ENCODE measurements at places on chromosomes 11 and 22. TPM values are rescaled to one million over a fixed set of nuclear protein-coding genes. Genes with fewer than 3 reads are reported as not detected.

The CELSR1 gene
- total RNA-seq: 2.5 TPM

The KCNC1 gene
- total RNA-seq: not detected

The GGTLC3 gene
- total RNA-seq: not detected

The OSM gene
- total RNA-seq: 0.57 TPM

The LDLRAD3 gene
- total RNA-seq: 8.7 TPM

The GAS2 gene
- 1.4 TPM for total RNA-seq

The KRTAP5-10 gene
- not detected for total RNA-seq

The ASCL3 gene
- not detected for total RNA-seq

The PANX2 gene
- total RNA-seq: 0.71 TPM

The CCDC87 gene
- 0.45 TPM for total RNA-seq

The C11orf86 gene
- total RNA-seq: not detected

The CLNS1A gene
- 78.0 TPM for total RNA-seq

The CACNA1I gene
- under 0.01 TPM for total RNA-seq

- DNase-seq: no peak
- H3K27ac ChIP-seq: no peak overlapping the region
- peaks cover 49% of the 10 kb centered on the region for H3K27me3 ChIP-seq
- no peak overlapping the region for H3K4me3 ChIP-seq
- no peaks in the 10 kb centered on the region for H3K4me1 ChIP-seq
Observed at GRCh38 chr22:36753916-36754315, 22.0 kb downstream of the IFT27 start.

DNA sequence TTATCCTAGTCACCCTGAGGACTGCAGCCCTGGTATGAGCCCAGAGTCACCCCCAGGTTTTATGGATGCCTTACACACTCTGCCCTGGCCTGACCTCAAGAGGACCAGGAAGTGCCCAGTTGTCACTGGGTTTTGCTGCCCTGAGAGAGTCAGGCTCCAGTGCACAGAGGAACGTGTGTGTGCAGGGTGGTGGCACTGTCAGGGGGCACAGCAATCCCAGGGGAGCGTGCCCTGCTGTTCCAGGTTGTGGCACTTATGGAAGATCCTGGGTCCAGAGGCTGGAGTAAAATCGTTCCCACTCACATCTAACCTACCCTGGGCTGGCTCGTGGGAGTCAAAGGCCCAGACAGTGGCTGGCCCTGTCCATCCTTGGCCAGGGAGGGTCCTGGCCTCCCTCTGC lies 7.6 kb downstream of the APOBEC3A start:
- no peak for DNase-seq
- no peak overlapping the region for H3K4me3 ChIP-seq
- peaks cover 13% of the 10 kb centered on the region for H3K27me3 ChIP-seq

- no peaks in the 10 kb centered on the region for H3K27me3 ChIP-seq
- DNase-seq: no peak
Observed at GRCh38 chr11:88434333-88434976, 96.9 kb upstream of the CTSC start.

DNA sequence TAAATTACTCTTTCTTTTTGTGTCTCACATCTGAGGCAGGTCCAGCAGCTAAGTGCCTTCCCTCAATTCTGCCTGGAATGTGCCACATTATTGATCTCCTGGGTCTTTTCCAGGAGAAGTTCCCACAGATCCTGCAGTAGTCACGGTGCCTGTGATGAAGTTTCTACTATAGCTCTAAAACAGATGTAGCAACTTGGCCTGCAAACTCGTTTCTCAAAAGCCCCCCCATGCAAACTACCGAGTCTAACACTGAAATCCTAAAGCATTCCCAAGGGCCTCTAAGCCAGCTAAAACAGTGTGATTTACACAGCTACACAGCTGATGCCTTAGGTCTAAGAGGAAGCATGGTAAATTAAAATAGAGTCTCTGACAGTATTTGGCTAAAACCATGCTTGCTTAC lies 54.3 kb downstream of the DDI1 start:
- H3K4me3 ChIP-seq: no peak overlapping the region
- no peaks in the 10 kb centered on the region for H3K27me3 ChIP-seq

- no peak for DNase-seq
- H3K27me3 ChIP-seq: no peaks in the 10 kb centered on the region
- peaks cover 85% of the 10 kb centered on the region for H3K36me3 ChIP-seq
- H3K4me3 ChIP-seq: no peak overlapping the region
- H3K4me1 ChIP-seq: no peaks in the 10 kb centered on the region
- H3K27ac ChIP-seq: no peak overlapping the region
Observed at GRCh38 chr11:133903875-133904817, 52.6 kb downstream of the IGSF9B start.

DNA sequence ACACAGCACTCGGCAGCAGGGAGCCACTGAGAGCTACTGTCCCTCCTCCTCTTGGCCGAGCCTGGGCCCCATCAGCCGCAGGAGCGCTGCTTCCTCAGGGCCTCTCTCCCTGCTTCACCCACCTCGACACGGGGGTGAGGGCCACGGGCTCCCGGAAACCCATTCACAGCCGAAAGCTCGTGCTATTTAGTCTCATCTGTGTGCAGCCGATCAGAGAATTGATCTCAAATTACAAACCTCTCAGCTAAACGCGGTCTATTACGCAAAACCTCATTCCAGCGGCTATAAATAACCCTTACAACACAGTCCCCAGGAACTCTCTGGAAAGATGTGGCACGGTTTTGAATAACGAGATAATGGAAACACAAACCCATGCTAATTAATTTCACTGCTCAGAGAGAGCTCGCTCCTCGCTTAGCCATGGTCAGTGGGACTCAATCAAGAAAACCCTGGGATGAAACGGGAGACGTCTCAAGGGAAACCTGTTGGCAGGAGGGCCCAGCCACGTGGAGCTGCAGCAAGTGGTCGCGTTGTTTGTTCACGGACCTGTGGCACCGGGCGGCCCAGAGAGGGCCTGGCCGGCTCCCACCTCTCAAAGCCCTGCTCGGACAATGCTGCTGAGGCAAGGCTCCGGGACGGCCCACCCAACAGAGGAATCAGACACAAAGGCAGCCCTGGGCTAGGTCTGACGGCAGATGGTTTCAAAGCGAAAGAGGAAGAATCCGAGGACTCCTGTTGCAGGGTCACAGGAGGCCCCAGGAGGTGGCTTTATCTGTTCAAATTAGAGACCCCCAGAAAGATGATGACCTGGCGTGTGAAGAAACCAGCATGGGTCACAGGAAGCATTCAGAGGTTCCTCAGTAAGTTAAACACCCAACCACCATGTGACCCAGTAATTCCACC lies 210.5 kb downstream of the CTTN start:
- peaks cover 9% of the 10 kb centered on the region for H3K27me3 ChIP-seq
- no peak overlapping the region for H3K4me3 ChIP-seq
- no peak for DNase-seq
- H3K4me1 ChIP-seq: peaks cover 8% of the 10 kb centered on the region

DNA sequence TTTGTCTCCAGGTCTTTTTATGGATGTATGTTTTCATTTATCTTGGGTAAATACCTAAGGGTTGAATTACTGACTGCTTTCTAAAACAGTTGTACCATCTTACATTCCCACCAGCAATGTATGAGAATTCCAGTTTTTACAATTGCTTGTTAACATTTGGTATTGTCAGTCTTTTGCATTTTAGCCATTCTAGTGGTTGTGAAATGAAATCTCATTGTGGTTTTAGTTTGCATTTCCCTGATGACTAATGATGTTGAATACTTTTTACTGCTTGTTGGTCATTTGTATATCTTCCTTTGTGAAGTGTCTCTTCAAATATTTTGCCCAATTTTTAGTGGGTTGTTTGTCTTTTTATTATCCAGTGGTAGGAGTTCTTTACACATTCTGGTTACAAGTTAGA lies 92.8 kb downstream of the ARFGAP2 start:
- H3K36me3 ChIP-seq: peaks cover 8% of the 10 kb centered on the region
- H3K27ac ChIP-seq: no peak overlapping the region
- no peak for DNase-seq
- H3K4me3 ChIP-seq: no peak overlapping the region
- H3K4me1 ChIP-seq: no peaks in the 10 kb centered on the region

- H3K4me3 ChIP-seq: peak overlapping the region; percentile 86
- H3K36me3 ChIP-seq: peaks cover 7% of the 10 kb centered on the region
- H3K27ac ChIP-seq: peak overlapping the region; percentile 94
- no peak for DNase-seq
- peaks cover 47% of the 10 kb centered on the region for H3K4me1 ChIP-seq
- no peaks in the 10 kb centered on the region for H3K27me3 ChIP-seq
Observed at GRCh38 chr11:72812967-72813739, 1.1 kb upstream of the ATG16L2 start.

DNA sequence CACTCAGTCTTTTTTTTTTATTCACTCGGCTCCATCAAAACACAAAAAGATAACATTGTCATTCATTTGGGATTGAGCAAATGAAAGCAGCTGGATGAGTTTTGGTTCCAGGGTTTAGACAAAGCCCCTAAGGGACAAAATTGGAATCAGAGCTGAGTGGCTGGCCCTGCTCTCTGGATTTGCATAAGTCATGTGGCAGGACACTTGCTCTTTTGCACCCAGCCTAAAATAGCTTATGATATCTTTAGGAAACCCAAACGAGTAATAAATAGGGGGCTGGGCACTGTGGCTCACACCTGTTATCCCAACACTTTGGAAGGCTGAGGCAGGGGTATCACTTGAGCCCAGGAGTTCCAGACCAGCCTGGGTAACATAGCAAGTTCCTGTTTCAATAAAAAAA lies 11.0 kb upstream of the TMEM121B start:
- H3K4me1 ChIP-seq: no peaks in the 10 kb centered on the region
- H3K4me3 ChIP-seq: no peak overlapping the region

DNA sequence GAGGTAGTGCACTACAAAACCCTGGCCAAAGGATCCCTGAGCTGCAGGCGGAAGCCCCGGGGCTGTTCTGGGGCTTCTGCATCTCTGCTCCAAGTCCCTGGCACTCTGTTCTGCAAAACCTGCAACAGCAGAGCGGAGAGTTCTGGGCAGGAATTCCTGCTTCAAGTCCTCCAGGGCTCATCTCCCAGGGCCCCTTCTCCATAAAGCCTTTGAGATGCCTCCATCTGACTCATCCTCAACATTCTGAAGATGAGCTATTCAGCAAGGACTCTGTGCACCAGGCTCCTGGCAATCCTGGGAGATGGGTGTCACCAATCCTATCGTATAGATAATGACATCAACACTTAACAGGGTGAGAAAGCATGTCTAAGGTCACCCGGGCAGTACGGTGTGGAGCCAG lies 19.3 kb downstream of the SYN3 start:
- H3K27ac ChIP-seq: no peak overlapping the region
- no peaks in the 10 kb centered on the region for H3K4me1 ChIP-seq
- H3K4me3 ChIP-seq: no peak overlapping the region

- no peak for DNase-seq
- H3K4me1 ChIP-seq: peaks cover 42% of the 10 kb centered on the region
- H3K36me3 ChIP-seq: no peaks in the 10 kb centered on the region
- H3K27ac ChIP-seq: no peak overlapping the region
Observed at GRCh38 chr22:39182478-39183030, 30.1 kb upstream of the CBX7 start.

- peaks cover 27% of the 10 kb centered on the region for H3K36me3 ChIP-seq
- H3K4me1 ChIP-seq: peaks cover 35% of the 10 kb centered on the region
- H3K4me3 ChIP-seq: no peak overlapping the region
- no peak overlapping the region for H3K27ac ChIP-seq
- no peak for DNase-seq
Observed at GRCh38 chr11:44615913-44616791, 50.7 kb downstream of the CD82 start.

DNA sequence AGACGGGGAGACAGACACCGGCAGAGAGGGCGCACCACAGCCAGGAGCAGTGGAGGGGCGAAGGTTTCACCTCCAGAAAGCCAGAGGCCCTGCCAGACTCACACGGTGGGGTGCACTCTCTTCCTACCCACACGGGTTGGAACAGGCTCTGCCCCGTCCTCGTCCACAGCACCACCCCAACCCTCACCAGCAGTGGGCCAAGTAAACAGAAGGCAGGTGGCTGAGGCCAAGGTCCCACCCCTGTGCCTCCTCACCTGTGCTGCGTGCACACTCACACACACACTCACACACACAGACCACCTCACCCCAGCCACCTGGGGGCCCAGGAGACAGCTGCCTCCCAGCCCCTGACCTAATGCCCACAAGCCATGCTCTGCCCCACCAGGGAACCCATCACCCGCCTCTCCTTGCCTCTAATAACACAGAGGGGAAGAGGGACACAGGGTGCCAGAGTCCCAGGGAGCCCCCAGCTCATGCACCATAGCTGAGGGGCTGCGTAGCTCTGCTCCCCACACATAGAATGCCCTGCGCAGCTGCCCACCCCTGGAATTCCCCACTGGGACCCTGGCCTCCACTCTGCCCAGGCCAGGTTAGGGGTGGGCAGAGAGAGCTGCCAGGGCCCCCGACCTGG lies 3.1 kb downstream of the CYB5R3 start:
- H3K4me1 ChIP-seq: peaks cover 78% of the 10 kb centered on the region
- no peaks in the 10 kb centered on the region for H3K36me3 ChIP-seq
- H3K4me3 ChIP-seq: peak overlapping the region; percentile 37
- H3K27ac ChIP-seq: peak overlapping the region; percentile 93
- no peaks in the 10 kb centered on the region for H3K27me3 ChIP-seq

DNA sequence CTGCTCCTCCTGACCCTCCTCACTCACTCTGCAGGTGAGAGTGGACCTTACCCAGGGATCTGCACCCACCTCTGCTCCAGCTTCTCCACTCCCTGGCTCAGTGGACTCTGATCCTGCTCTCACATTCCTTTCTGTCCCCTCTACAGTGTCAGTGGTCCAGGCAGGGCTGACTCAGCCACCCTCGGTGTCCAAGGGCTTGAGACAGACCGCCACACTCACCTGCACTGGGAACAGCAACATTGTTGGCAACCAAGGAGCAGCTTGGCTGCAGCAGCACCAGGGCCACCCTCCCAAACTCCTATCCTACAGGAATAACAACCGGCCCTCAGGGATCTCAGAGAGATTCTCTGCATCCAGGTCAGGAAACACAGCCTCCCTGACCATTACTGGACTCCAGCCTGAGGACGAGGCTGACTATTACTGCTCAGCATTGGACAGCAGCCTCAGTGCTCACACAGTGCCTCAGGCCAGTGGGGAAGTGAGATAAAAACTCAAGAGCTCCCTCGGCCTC lies 29.7 kb upstream of the VPREB1 start:
- no peaks in the 10 kb centered on the region for H3K27me3 ChIP-seq
- H3K27ac ChIP-seq: no peak overlapping the region
- no peaks in the 10 kb centered on the region for H3K4me1 ChIP-seq
- no peak for DNase-seq

DNA sequence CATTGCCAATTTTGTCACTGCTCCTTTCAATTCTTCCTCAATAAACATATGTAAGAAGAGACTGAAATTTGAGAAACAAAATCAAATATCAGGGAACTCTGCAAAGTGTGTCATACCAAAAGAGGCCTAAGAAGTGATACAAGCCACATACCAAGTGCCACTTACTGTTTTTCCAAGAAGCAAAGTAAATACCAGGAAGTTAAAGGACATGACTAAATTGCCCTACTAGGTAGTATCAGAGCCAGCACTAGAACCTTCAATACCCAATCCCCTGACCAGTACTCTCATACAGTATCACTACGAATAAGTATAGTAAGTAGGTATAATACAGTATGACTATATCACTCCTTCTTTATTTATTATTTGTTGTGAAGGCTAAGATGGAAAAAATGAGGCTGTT lies 13.6 kb downstream of the MAML2 start:
- H3K4me3 ChIP-seq: no peak overlapping the region
- H3K27ac ChIP-seq: no peak overlapping the region
- no peak for DNase-seq

GRCh38 chr11:128720522-128720985 lies 26.7 kb downstream of the FLI1 start:
- peaks cover 54% of the 10 kb centered on the region for H3K4me1 ChIP-seq
- no peak overlapping the region for H3K4me3 ChIP-seq
- H3K27ac ChIP-seq: peak overlapping the region; percentile 28
- no peaks in the 10 kb centered on the region for H3K36me3 ChIP-seq
- no peaks in the 10 kb centered on the region for H3K27me3 ChIP-seq
- no peak for DNase-seq

GRCh38 chr22:23068096-23068831 lies 2.1 kb upstream of the GNAZ start:
- no peak overlapping the region for H3K27ac ChIP-seq
- no peak for DNase-seq
- no peaks in the 10 kb centered on the region for H3K27me3 ChIP-seq

All from esophagus muscularis mucosa (tissue), 4 donors.